ENCODE measurements at places on chromosomes 5 and 9.

DNA sequence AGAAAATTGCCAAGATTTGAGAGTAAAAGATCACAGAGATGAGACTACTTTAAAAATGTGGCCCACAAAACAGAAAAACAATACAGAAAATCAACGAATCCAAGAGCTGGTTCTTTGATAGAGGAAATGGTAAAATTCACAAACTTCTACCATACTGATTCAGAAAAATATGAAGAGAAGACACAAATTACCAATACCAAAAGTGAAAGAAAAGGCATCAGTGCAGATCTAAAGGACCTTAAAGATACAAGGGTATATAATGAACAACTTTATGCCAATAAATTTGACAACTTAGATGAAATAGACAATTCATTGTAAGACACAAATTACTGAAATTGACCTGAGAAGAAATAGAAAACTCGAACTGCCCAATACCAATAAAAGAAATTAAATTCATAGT lies 24.4 kb upstream of the SLC1A1 start:
- DNase-seq, result no peak

- no peak for DNase-seq
These were observed 68.1 kb downstream of the GALNT10 start for GRCh38 chr5:154258531-154259217.

DNA sequence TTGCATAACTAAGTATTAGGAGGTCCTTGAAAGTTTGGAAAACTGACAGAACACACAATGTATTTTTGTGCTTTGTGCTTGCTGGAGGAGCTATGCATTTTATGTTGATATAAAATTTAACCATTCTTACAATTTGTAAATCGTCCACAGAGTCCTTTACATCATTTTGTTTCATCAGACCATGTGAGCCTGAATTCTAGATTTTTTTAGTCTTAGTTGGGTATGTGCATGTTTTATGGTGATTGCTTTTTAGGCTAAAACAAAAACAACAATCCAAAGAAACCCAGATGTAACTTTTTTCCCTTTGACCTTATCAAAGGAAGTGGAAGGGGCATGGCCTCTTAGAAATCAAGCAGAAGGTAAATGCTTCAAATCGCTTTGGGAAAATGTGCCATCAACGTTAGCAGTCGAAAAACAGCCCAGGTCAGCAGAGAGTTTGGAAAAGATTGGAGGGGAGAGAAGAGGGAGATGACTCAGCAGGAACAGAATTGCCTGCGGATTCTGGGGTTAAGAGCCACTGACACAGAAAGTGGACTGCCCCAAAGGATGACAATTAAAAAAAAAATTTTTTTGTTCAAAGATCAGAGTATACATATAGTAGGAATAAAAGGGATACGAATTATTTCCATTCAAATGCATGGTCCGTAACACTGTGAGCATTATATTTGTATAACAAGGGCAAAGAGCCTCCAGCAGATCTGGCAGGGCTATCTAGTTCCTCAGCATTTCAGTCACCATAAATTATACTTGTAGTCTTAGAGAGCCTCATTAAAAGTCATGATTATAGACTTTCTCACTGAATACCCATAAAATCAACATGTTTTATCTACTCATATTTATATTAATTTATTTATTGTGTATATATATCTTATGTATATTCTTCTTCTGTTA lies 253.5 kb upstream of the HAPLN1 start:
- DNase-seq, result no peak

GRCh38 chr5:11139217-11139865 lies 378.3 kb upstream of the DAP start:
- no peak for DNase-seq

DNA sequence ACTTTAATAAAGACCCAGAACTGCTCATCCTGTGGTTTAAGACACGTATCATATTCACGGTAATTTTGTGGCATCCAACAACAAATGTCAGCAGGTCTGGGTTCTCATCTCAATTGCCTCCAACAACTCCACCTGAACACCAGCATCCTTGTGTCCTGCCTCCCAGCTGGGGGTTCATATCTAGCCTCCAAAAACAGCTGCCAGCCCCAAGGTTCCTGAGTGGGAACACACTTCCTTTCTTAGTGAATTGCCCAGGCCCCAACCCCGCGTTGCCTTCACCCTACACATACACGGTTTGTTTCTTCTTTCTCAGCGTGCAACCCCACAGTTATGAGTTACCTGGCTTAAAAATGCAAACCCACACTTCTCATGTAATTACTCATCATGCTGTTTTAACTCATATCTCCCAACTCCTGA lies 77.9 kb downstream of the SEMA4D start:
- no peak for DNase-seq

DNA sequence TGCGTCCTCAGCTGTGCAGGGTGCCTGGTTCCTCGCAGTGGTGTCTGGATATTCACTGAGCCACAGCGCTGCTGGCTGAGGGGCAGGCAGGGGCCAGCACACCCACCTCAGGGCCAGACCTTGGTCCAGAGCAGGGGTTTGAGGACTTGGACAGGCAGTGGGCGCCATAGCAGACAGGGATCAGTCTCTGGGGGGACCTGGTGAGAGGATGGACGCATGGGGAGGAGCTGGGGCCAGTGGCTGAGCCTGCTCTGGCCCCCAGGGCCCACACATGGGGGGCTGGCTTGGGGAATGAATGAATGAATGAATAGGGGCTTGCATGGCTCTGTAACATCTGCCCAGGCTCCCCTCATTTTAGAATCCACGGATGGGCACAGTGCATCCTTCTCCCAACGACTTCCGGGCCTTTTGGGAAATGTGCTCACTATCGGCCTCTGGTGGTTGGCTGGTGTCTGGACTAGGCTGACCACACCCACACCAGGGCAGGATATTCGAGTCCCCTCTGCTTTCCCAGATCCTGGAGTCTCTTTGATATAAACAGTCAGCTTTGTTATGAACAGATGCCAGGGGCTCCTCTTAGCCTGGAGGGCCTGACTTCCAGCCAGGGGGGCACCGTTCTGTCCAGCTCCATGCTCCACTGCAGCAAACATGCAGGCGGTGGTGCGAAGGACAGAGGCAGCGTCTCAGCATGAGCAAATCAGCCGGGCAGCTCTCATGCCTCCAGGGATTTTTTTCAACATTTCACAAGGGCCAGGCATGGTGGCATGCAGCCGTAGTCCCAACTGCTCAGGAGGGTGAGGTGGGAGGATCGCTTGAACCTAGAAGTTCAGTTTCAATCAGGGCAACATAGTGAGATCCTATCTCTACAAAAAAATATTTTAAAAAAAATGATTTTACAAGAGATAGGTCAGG lies 62.6 kb downstream of the NEK6 start:
- peak; percentile 82 for DNase-seq

DNA sequence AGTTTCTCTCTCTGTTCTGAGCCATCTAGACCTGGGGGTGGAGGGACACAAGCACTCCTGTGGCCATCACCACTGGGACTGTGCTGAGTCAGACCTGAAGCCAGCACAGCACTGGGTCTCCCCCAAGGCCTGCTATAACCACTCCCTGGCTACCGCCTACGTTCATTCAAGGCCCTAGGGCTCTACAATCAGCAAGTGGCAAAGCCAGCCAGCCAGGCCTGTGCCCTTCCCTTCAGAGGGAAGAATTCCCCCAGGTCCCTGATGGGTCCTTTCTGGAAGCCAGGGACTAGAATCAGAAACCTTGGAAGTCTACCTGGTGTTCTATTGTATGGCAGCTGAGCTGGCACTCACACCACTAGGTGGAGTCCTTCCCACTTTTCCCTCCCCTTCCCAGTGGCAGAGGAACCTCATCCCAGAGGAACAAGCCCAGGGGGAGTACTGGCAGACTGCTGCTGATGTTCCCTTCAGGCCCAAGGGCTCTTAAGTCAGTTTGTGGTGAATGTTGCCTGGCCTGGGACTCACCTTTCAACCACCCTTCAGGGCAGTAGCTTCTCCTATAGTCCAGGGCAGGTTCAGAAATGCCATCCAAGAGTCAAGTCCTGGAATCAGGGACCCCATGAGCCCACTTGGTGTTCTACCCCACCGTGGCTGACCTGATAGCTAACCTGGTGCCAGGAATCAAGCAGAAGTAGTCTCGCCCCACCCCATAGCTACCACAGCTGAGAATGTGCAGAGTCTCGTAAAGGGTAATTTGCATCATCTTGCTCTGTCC lies 20.0 kb downstream of the JMY start:
- DNase-seq, result peak; percentile 27

GRCh38 chr5:56637321-56637920 lies 177.9 kb upstream of the MAP3K1 start:
- no peak for DNase-seq

DNA sequence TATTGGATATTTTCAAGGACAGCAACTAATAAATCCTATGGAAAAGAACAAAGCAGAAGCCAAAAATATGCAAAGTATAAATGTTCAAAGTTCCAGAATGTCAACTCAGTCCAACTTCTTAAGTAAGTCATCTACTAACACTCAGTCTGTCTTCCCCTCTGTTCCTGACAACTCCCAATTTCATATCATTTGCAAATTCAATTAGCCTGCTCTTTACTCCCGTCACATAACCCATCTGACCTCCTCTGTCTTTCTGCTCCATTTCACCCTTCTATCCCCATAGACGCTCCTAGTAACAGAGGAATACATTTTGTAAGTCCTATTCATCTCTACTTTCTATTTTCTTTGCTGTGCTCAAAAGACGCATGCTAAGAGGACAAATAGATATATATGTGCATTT lies 659.8 kb upstream of the MEF2C start:
- DNase-seq, result no peak

DNA sequence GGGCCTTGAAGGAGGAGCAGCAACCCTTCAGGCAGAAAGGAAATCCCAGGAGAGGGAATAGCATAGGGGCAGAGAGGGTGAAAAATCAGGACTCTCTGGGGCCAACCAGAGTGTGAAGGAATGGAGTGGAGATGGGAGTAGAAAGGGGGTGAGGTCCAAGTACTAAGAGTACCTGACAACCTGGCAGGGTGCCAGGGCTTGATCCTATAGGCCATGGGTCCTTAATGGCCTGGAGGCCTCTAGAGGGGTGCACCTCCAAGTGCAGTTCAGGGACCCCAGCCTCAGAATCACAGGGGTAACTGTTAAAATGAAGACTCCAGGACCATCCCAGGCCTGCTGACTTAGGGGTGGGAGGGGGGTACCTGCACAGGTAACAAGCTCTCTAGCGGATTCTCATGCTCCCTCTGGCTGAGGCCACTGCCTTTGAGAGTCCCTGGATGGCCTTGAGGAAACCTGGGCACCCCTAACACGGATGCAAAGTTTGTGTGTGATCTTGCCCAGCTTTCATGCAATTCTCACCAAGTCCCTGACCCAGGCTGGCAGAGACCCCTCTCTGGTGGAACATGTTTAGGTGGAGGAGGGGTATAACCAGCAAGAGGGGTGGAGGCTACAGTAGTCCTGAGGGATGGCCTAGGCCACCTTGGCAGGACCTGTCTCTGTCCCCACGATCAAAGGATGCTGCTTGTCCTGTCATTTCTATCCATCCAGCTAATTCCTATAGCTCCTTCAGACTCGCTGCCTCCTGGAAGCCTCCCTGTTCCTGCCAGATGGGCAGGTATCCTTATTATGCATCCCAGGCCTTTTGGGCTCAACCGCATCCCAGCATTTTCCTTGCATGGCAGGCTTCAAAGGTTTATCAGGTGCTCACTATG lies 17.6 kb upstream of the CSF1R start:
- no peak for DNase-seq

DNA sequence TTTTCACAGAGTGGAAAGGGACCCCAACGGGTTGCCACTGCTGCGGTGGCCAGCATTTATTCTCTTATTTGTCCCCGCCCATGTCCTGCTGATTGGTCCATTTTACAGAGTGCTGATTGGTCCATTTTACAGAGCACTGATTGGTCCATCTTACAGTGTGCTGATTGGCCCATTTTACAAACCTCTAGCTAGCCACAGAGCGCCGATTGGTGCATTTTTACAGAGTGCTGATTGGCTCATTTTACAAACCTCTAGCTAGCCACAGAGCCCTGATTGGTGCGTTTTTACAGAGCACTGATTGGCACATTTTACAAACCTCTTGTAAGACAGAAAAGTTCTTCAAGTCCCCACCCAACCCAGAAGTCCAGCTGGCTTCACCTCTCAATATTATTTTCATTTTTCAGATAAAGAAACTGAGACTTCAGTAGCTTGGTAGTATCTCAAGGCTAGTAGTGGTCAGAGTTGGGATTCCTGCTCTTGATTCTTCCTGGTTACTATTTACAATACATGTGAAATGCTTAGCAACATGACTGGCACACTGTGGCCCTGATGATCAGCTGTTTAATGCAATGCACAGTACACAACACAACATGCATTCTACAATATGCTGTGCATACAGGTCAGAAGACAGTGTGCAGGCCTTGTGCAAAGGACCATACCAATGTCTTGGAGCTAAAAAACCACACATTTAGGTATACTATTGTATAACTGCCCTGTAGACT lies 63.6 kb upstream of the BOD1 start:
- DNase-seq, result no peak

- no peak for DNase-seq
These were observed 49.1 kb downstream of the ARHGAP26 start for GRCh38 chr5:142819292-142819691.

- DNase-seq, result no peak
These were observed 92.2 kb upstream of the CDH9 start for GRCh38 chr5:27130587-27130986.

- no peak for DNase-seq
These were observed 195.5 kb upstream of the CLINT1 start for GRCh38 chr5:158054223-158055110.

DNA sequence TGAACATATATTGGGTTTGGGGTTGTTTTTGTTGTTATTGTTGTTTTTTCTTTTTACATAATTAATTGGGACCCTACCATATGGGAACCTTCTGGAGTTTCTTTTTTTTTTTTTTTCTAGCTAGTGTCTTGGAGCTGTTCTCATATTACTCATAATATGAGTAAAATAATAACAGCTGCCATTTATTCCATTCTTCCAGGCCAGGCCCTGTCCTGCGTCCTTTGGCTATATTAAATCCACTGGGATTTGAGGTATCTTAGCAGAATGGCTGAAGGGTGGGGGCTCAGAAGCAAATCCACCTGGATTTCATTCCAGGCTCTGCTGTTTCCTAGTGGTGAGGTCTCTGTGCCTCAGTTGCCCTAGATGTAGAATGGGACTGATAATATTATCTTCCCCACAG lies 47.2 kb upstream of the RPL26L1 start:
- DNase-seq, result no peak

GRCh38 chr9:100440071-100440470 lies 13.1 kb downstream of the MSANTD3 start:
- DNase-seq, result no peak

Data from K562 (cell line).